ENCODE measurements at places on chromosomes 6 and 20. TPM values are rescaled to one million over a fixed set of nuclear protein-coding genes. Genes with fewer than 3 reads are reported as not detected.

Gene TGM3
- total RNA-seq: not detected

Gene TCP11
- total RNA-seq: 0.39 TPM

Gene PLEKHG1
- total RNA-seq: 2.9 TPM

Gene AIF1
- total RNA-seq: not detected

Gene BTNL2
- not detected for total RNA-seq

Gene RPS6KA2
- total RNA-seq: 224 TPM

Gene OPN5
- not detected for total RNA-seq

Gene SLA2
- total RNA-seq: not detected

Gene CD24
- total RNA-seq: 0.12 TPM

Gene TSPO2
- not detected for total RNA-seq

Gene MLIP
- under 0.01 TPM for total RNA-seq

Gene MANEA
- total RNA-seq: 11.5 TPM

Gene PGC
- not detected for total RNA-seq
